Activated CD8-positive, alpha-beta memory T cell treated with anti-CD3 and anti-CD28 coated beads, Interleukin-2, amount 10 ng/mL, durations not matched to agents 7 days and 5 days (primary cell): ENCODE measurements at places on chromosomes 5 and 9. TPM values are rescaled to one million over a fixed set of nuclear protein-coding genes. Genes with fewer than 3 reads are reported as not detected.

- no peak overlapping the region for H3K4me3 ChIP-seq
- peaks cover 49% of the 10 kb centered on the region for H3K4me1 ChIP-seq
- H3K36me3 ChIP-seq = peaks cover 14% of the 10 kb centered on the region
- no peak overlapping the region for H3K27ac ChIP-seq
- H3K27me3 ChIP-seq = no peaks in the 10 kb centered on the region
- no peak for DNase-seq
These were observed 179.4 kb upstream of the NR3C1 start for GRCh38 chr5:143582869-143583268.

Gene FAM169A
- 4.5 TPM for total RNA-seq

Gene FAM200C
- total RNA-seq = 0.61 TPM

- H3K27ac ChIP-seq = no peak overlapping the region
- no peak for DNase-seq
- H3K4me1 ChIP-seq = peaks cover 7% of the 10 kb centered on the region
- no peak overlapping the region for H3K4me3 ChIP-seq
- H3K27me3 ChIP-seq = no peaks in the 10 kb centered on the region
These were observed 14.7 kb downstream of the PBX3 start for GRCh38 chr9:125761676-125762450.

Gene KLHL9
- 21.2 TPM for total RNA-seq

GRCh38 chr9:96158909-96159575 lies 142.9 kb downstream of the HSD17B3 start:
- H3K27me3 ChIP-seq = peaks cover 19% of the 10 kb centered on the region
- no peak for DNase-seq
- H3K4me3 ChIP-seq = no peak overlapping the region
- H3K27ac ChIP-seq = no peak overlapping the region
- H3K36me3 ChIP-seq = no peaks in the 10 kb centered on the region

Gene NEUROG1
- not detected for total RNA-seq

- H3K36me3 ChIP-seq = no peaks in the 10 kb centered on the region
- H3K27ac ChIP-seq = no peak overlapping the region
- no peaks in the 10 kb centered on the region for H3K27me3 ChIP-seq
- H3K4me1 ChIP-seq = no peaks in the 10 kb centered on the region
- no peak overlapping the region for H3K4me3 ChIP-seq
These were observed 350.4 kb downstream of the OSTF1 start for GRCh38 chr9:75438716-75439115.

- no peak overlapping the region for H3K27ac ChIP-seq
- H3K36me3 ChIP-seq = peaks cover 25% of the 10 kb centered on the region
- peak; percentile 36 for DNase-seq
- H3K27me3 ChIP-seq = no peaks in the 10 kb centered on the region
- H3K4me3 ChIP-seq = no peak overlapping the region
These were observed 12.3 kb downstream of the MED10 start for GRCh38 chr5:6365977-6366590.

DNA sequence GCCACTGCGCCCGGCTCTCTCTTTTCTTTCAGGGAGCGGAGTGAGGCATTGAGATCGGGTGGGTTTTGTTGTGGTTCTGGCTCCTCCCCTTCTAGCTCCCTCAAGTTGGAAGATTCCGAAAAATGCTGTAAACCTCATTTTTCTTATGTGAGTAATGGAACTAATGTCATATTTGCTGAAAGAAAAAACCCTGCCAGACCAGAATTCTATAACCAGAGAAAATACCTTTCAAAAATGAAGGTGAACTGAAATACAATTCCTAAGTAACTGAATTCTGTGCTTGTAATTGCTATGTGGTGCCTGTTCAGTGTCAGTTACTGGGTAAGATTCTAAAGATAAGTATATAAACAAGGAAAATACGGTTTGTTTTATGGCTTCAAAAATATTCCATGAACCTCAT lies 30.9 kb upstream of the CDK20 start:
- no peaks in the 10 kb centered on the region for H3K36me3 ChIP-seq
- peaks cover 3% of the 10 kb centered on the region for H3K4me1 ChIP-seq
- H3K27ac ChIP-seq = no peak overlapping the region
- DNase-seq = no peak
- no peak overlapping the region for H3K4me3 ChIP-seq
- peaks cover 8% of the 10 kb centered on the region for H3K27me3 ChIP-seq

GRCh38 chr9:12705738-12706391 lies 12.7 kb downstream of the TYRP1 start:
- no peak overlapping the region for H3K4me3 ChIP-seq
- no peaks in the 10 kb centered on the region for H3K36me3 ChIP-seq
- no peaks in the 10 kb centered on the region for H3K4me1 ChIP-seq
- H3K27ac ChIP-seq = no peak overlapping the region
- H3K27me3 ChIP-seq = no peaks in the 10 kb centered on the region

Gene LCP2
- 393 TPM for total RNA-seq

DNA sequence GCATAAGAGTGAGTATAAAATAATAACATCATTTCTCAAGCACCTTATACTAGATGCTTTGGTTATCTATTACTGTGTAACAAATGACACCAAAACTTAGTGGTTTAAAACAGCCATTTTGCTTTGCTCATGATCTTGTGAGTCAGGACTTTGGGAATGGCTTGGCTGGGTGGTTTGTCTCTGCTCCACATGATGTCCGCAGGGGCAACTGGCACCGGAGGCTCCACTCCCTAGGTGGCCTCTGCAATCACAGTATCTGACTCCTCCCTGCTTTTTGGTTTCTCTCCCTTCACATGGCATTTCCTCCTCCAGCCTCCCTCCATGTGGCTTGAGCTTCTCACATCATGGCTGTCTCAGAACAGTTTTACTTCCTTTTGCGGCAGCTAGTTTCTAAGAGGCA lies 259.5 kb downstream of the GAS1 start:
- DNase-seq = no peak
- peaks cover 12% of the 10 kb centered on the region for H3K27me3 ChIP-seq
- H3K36me3 ChIP-seq = no peaks in the 10 kb centered on the region
- no peak overlapping the region for H3K27ac ChIP-seq
- H3K4me3 ChIP-seq = no peak overlapping the region

- H3K4me1 ChIP-seq = no peaks in the 10 kb centered on the region
- H3K36me3 ChIP-seq = no peaks in the 10 kb centered on the region
- no peak for DNase-seq
- H3K4me3 ChIP-seq = no peak overlapping the region
- H3K27me3 ChIP-seq = peaks cover 6% of the 10 kb centered on the region
- H3K27ac ChIP-seq = no peak overlapping the region
These were observed 95.8 kb upstream of the DAP start for GRCh38 chr5:10856683-10857337.

GRCh38 chr5:29568028-29568427 lies 1625.5 kb upstream of the CDH6 start:
- no peak for DNase-seq
- no peaks in the 10 kb centered on the region for H3K4me1 ChIP-seq
- H3K27ac ChIP-seq = no peak overlapping the region

DNA sequence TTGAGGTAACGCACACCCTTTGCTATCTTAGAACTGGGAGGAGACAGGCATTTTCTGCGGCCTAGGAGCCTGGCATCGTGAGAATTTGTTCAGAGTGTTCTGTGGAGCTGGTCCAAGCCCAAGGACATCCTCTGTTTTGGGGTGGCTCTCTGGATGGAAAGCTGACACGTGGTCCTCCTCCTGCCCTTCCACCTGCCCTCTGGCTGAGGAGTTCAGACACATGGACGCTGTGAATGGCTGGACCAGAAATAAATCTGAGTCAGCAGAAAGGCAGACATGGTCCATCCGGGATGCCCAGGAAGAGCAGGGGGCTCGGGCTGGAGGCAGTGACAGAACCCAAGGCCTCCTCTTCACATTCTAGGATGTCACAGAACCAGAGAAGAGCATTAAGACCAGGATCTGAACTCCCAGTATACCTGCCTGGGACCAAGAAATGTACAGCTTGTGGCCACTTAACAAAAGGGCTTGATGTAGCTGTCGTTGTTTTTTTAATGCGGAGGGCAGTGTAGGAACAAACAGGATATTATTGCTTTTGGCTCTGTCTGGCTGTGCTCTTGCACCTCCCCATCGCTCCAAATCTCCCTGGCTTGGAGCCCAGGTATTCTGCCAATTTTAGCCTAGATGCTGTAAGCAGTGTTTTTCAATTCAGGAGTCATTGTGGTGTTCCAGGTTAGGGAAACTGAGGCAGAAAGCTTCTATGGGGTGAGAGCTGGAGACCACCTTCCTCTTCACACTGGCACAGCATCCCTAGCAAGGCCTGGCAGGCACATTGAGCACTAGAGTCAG lies 2.4 kb downstream of the CKMT2 start:
- H3K27ac ChIP-seq = no peak overlapping the region
- H3K27me3 ChIP-seq = no peaks in the 10 kb centered on the region
- H3K4me1 ChIP-seq = peaks cover 10% of the 10 kb centered on the region
- H3K36me3 ChIP-seq = no peaks in the 10 kb centered on the region
- DNase-seq = no peak

- no peak for DNase-seq
- H3K4me3 ChIP-seq = no peak overlapping the region
- H3K36me3 ChIP-seq = no peaks in the 10 kb centered on the region
- peaks cover 7% of the 10 kb centered on the region for H3K27me3 ChIP-seq
- no peaks in the 10 kb centered on the region for H3K4me1 ChIP-seq
- H3K27ac ChIP-seq = no peak overlapping the region
These were observed 110.1 kb downstream of the WNK2 start for GRCh38 chr9:93294011-93294410.

Gene SOHLH1
- not detected for total RNA-seq

Gene PCDH12
- 0.19 TPM for total RNA-seq

Gene PCDHB6
- not detected for total RNA-seq

Gene GABRA1
- not detected for total RNA-seq

Gene ZDHHC11B
- total RNA-seq = 0.21 TPM

DNA sequence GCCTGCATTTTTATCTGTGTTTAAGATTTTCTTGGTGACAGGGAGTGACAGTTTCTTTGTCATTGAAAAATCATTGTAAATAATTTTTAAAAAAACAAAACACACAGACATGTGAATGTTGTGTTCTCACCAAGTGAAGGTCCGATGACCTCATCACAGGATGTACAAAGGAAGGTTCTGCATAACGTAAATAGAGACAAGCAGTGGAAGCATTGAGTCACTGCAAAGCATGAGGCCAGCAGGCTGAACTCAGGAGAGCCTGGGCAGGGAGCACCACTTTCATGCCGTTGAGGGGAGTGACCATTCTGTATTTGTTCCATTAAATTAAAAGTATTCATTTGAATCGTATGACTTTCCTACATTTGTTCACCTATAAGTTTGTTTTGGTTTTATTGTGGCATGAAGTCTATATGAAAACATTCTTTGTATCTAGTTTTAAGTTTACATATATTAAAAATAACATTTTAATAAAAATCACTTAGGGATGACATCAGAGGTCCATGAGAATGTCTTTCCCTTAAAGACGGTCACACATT lies 70.4 kb upstream of the TLE1 start:
- H3K27me3 ChIP-seq = no peaks in the 10 kb centered on the region
- H3K4me3 ChIP-seq = no peak overlapping the region
- no peak overlapping the region for H3K27ac ChIP-seq
- no peaks in the 10 kb centered on the region for H3K4me1 ChIP-seq

Gene SPATA31E1
- not detected for total RNA-seq

DNA sequence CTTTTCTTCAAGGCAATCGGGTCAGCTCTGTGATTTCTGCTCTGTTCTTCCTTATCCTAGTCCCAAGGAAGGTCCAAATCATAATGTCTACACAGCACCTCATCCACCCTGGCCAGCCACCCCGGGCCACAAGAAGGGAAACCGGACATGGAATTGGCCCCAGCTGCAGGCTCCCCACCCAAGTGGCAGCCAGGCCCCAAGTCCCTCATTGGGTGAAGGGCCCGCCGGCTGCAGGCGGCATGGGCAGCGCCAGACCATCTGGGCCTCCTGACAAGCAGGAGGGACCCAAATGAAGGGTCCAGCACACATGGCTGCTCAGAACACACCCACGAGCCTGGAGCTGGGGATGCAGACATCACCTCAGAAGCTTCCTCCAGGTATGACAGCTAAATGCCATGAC lies 33.7 kb downstream of the BICD2 start:
- peaks cover 10% of the 10 kb centered on the region for H3K4me1 ChIP-seq
- no peak overlapping the region for H3K4me3 ChIP-seq
- H3K27me3 ChIP-seq = no peaks in the 10 kb centered on the region
- no peaks in the 10 kb centered on the region for H3K36me3 ChIP-seq
- no peak for DNase-seq
- H3K27ac ChIP-seq = no peak overlapping the region

Gene USP20
- 155 TPM for total RNA-seq

Gene GLDC
- total RNA-seq = 6.3 TPM

DNA sequence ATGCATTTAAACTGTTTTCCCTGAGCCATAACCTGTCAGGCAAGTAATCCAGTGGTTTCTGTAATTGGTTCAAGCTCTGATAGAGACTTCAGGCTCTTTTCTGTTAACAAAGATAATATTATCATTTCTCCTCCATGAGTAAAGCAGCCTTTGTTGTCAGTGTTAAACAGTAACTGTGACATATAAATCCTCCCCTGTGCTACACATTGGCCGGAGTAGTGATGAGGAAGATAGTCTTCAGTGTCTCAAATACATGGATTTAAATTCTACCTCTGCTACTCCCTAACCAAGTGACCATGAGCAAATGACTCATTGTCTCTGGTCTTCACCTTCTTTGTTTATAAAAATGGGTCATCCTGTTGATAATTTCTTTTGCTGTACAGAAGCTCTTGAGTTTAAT lies 615.5 kb upstream of the CHD1 start:
- no peak overlapping the region for H3K27ac ChIP-seq
- DNase-seq = no peak
- H3K27me3 ChIP-seq = no peaks in the 10 kb centered on the region
